ENCODE measurements at places on chromosomes 6 and 20.

DNA sequence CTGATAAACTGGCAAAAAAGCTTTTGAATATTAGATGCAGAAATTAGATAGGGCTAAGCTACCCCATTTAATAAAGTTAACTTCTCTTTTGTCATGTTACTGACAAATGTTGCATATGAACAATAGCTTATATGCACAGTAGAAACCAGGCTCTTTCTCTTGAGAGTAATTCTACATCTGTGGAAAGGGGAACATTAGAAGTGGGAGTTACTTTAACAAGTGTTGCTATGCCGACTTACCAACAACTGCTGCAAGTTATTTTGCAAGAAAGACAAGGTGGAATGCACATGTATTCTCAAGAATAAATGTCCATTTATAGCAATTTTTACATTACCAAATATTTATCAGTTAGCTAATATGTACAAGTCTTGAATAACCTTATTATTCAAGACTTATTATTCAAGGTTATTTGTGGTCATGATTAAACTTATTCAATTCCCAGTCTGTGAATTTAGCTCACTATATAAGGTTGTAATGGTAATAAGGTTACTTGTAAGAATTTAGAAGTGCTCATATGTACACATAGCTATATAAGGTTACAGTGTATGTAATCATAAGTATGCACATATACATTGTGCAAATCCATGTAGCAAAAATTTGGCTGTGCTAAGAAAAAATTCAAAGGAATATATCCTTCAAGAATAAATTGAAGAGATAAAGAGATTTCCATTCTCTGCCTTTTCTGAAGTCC, 38.3 kb downstream of the ADGRG6 start:
- H3K4me1 ChIP-seq, result peaks cover 19% of the 10 kb centered on the region
- H3K36me3 ChIP-seq, result no peaks in the 10 kb centered on the region
- DNase-seq, result no peak
- H3K27ac ChIP-seq, result no peak overlapping the region
- no peaks in the 10 kb centered on the region for H3K27me3 ChIP-seq

GRCh38 chr6:47072667-47073066, 30.5 kb upstream of the ADGRF1 start:
- no peak for DNase-seq
- no peaks in the 10 kb centered on the region for H3K27me3 ChIP-seq
- no peak overlapping the region for H3K4me3 ChIP-seq

DNA sequence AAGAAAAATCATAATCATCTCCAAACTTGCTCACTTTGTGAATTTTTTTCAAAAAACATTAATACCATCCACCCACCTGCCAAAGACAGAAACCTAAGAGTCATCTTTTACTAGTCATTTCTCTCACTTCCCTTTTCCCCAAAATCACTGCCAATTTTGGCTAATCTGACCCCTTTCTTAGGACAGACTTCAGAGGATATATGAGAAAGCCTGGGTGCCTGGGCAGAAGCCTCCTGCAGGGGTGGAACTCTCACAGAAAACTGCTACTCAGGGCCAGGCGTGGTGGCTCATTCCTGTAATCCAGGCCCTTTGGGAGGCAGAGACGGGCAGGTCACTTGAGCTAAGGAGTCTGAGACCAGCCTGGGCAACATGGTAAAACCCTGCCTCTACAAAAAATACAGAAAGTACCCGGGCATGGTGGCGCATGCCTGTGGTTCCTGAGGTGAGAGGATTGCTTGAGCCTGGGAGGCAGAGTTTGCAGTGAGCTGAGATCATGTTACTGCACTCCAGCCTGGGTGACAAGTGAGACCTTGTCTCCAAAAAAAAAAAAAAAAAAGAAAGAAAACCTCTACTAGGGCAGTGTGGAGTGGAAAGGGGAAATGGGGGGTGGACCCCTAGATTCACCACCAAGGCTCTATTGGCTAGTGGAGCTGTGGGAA, 3.8 kb downstream of the DEK start:
- no peaks in the 10 kb centered on the region for H3K27me3 ChIP-seq
- peaks cover 61% of the 10 kb centered on the region for H3K36me3 ChIP-seq

DNA sequence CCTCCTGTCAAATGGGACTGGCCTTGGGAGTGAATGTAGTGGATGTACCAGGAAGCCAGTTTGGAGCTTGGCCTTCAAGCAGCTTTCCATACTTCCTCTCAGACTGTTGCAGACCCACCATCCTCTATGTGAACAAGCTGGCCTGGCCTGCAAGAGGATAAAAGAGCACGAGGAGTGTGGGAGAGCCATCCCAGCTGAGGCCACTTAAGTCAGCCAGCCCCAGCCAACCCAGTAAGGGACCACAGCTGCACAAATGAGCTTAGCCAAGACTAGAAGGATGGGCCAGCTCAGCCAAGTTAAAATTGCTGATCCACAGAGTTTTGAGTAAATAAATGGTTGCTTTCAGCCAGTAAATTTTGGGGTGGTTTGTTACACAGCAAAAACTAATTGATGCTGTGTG, 156.9 kb upstream of the SOX4 start:
- H3K36me3 ChIP-seq, result no peaks in the 10 kb centered on the region
- no peak overlapping the region for H3K4me3 ChIP-seq
- no peaks in the 10 kb centered on the region for H3K27me3 ChIP-seq
- DNase-seq, result no peak
- H3K4me1 ChIP-seq, result peaks cover 18% of the 10 kb centered on the region

- H3K27me3 ChIP-seq, result peaks cover 73% of the 10 kb centered on the region
- no peak overlapping the region for H3K4me3 ChIP-seq
- no peak for DNase-seq
- H3K4me1 ChIP-seq, result peaks cover 46% of the 10 kb centered on the region
Measured at GRCh38 chr6:133245422-133245903, 4.3 kb downstream of the EYA4 start.

- peaks cover 9% of the 10 kb centered on the region for H3K36me3 ChIP-seq
- no peak overlapping the region for H3K27ac ChIP-seq
- H3K4me1 ChIP-seq, result peaks cover 15% of the 10 kb centered on the region
- no peak overlapping the region for H3K4me3 ChIP-seq
- DNase-seq, result no peak
Measured at GRCh38 chr20:60100780-60101179, 142.6 kb downstream of the CDH26 start.

DNA sequence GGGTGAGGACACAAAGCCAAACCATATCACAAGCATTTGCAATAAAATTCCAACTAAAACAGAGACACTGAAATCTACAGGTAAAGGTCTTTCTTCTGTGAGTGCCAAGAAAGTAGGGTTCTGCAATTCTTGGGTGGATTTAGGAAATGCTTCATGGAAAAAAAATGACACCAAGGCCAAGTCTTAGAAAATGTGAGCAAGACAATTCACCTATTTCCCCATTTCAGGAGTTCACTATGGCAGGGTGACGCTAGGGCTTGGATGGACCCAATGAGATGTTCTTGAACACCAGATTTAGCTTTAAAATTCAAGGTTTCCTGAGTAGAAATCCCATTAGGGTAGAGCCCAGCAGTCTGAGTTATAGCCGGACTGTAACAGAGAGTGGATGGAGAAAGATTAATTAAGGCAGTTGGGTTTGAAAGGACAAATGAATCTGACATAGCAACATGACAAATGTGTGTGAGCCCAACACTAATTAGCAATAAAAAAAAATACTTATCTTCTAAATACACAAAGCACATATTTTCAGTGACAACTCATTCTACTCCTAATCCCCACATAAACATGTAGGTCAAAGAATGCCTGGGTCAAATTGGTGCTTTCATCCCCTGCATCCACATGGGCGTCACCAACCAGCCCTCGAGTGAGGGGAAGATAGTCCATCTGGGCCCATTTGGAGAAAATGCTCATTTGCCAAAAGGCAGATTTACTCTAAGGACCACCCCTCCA, 180.4 kb upstream of the JARID2 start:
- no peak for DNase-seq
- no peaks in the 10 kb centered on the region for H3K27me3 ChIP-seq
- peaks cover 41% of the 10 kb centered on the region for H3K4me1 ChIP-seq
- 0 out of 2 replicates have a peak, but pooled peaks cover 3% of the 10 kb centered on the region for H3K36me3 ChIP-seq

- H3K27me3 ChIP-seq, result peaks cover 17% of the 10 kb centered on the region
- peaks cover 3% of the 10 kb centered on the region for H3K36me3 ChIP-seq
Measured at GRCh38 chr6:5866547-5867051, 140.1 kb downstream of the NRN1 start.

- no peaks in the 10 kb centered on the region for H3K27me3 ChIP-seq
- H3K27ac ChIP-seq, result no peak overlapping the region
- H3K4me3 ChIP-seq, result no peak overlapping the region
- H3K36me3 ChIP-seq, result peaks cover 6% of the 10 kb centered on the region
Measured at GRCh38 chr6:61894536-61894935, 391.5 kb downstream of the KHDRBS2 start.

DNA sequence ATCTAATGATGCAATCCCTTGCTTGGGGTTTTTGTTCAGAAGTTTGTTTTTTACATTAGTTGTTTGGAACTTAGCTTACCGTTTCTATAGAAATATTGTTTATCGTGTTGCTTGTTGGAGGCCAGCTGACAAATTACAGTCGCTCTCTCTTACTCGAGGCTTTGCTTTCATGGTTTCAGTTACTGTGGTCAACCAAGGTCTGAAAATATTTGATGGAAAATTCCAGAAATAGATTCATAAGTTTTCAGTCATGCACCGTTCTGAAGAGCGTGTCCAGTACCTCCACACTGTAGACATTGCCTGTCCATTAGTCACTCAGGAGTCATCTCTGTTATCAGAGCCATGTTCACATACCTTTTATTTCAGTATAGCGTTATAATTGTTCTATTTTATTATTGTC, 47.9 kb downstream of the DEK start:
- no peak overlapping the region for H3K27ac ChIP-seq
- H3K4me1 ChIP-seq, result peaks cover 5% of the 10 kb centered on the region
- no peak overlapping the region for H3K4me3 ChIP-seq
- no peak for DNase-seq
- peaks cover 25% of the 10 kb centered on the region for H3K36me3 ChIP-seq
- no peaks in the 10 kb centered on the region for H3K27me3 ChIP-seq

- no peaks in the 10 kb centered on the region for H3K27me3 ChIP-seq
- H3K4me1 ChIP-seq, result no peaks in the 10 kb centered on the region
- no peak overlapping the region for H3K4me3 ChIP-seq
- no peak overlapping the region for H3K27ac ChIP-seq
- peaks cover 44% of the 10 kb centered on the region for H3K36me3 ChIP-seq
Measured at GRCh38 chr20:56483970-56484369, 15.5 kb downstream of the RTF2 start.

DNA sequence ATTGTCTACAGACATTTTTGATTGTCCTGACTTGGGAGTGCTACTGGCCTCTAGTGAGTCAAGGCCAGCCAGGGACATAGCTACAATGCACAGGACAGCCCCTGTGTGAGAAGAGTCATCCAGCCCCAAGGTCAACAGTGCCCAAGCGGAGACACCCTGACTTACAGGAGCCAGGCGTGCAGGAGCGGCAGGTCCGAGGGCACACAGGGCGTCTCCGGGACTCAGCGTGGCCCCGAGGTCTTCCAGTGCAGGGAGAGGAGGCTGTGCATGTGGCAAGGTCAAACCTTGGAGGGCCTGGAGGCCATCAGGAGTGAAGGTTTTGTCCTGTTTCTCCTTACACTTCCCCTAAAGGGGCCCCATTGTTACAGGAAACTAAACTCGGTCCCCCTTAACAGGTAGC, 41.3 kb upstream of the QKI start:
- H3K36me3 ChIP-seq, result no peaks in the 10 kb centered on the region
- peaks cover 4% of the 10 kb centered on the region for H3K4me1 ChIP-seq
- DNase-seq, result no peak
- H3K27me3 ChIP-seq, result no peaks in the 10 kb centered on the region
- no peak overlapping the region for H3K4me3 ChIP-seq

DNA sequence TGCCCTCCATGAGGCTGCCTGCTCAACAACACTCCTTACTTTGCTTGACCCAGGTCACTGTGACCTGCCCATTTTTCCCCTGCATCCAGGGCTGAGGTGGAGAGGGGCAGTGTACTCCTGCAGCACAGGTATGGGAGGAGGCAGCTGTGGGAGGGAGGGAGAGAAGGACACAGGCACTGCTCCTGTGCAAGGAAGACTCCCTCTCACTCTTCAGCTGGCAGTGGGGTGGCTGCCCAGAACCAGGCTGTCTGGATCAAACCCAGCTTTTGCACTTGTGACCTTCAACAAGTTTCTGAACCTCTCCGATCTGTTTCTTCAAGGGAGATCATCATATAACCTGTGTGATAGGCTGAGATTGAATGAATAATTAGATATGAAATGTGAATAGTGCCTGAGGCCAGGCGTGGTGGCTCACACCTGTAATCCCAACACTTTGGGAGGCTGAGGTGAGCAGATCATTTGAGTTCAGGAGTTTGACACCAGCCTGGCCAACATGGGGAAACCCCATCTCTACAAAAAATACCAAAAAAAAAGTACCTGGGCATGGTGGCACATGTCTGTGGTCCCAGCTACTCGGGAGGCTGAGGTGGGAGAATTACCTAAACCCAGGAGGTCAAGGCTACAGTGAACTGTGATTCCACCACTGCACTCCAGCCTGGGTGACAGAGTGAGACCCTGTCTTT, 14.1 kb downstream of the TGIF2 start:
- H3K4me1 ChIP-seq, result peaks cover 62% of the 10 kb centered on the region
- no peak overlapping the region for H3K4me3 ChIP-seq
- H3K27ac ChIP-seq, result peak overlapping the region; percentile 60
- no peak for DNase-seq

DNA sequence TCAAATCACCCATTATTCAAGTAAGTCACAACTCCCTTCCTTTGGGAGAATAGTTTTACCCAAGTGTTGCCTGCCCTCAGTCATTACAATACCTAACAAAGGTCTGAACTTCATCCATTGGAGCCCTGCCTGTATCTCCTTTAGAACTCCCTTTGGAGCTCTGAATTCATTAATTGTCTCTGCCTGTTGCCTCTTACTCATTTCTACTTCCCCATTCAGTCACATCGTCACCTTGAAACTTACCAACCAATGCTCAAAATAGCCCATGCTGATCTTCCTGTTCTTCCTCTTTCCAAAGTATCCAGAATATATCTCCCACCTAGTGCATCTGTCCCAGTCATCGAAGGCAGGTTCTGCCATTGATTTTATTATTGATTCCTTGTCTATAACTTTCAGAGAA, 120.7 kb upstream of the ADGRF1 start:
- DNase-seq, result no peak
- H3K27me3 ChIP-seq, result no peaks in the 10 kb centered on the region
- no peak overlapping the region for H3K4me3 ChIP-seq
- no peaks in the 10 kb centered on the region for H3K36me3 ChIP-seq

- DNase-seq, result no peak
- no peak overlapping the region for H3K27ac ChIP-seq
- H3K27me3 ChIP-seq, result no peaks in the 10 kb centered on the region
- peaks cover 13% of the 10 kb centered on the region for H3K36me3 ChIP-seq
- no peaks in the 10 kb centered on the region for H3K4me1 ChIP-seq
Measured at GRCh38 chr6:47380251-47380650, 70.5 kb upstream of the TNFRSF21 start.

DNA sequence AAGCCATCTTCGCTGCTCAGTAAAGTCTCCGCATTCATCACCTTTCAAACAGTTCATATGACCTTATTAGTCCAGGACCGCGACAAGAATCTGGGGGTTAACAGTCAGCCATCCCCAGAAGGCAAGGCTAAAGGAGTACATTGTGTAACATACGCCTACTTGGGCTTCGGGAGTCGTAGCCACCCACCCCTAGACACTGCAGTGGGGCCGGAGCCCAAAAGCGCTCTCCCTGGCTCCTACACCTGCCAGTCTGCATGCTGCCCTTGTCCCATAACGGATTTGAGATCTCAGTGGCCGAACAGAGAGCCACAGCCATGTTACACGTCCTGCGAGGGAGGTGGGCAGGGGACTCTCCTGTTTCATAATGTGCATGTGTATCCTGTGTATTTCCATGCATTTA, 1405.5 kb downstream of the GRIK2 start:
- no peaks in the 10 kb centered on the region for H3K27me3 ChIP-seq
- peaks cover 3% of the 10 kb centered on the region for H3K4me1 ChIP-seq
- no peak overlapping the region for H3K27ac ChIP-seq
- H3K4me3 ChIP-seq, result peak overlapping the region; percentile 88

- no peak overlapping the region for H3K27ac ChIP-seq
- H3K4me1 ChIP-seq, result no peaks in the 10 kb centered on the region
- peaks cover 6% of the 10 kb centered on the region for H3K36me3 ChIP-seq
Measured at GRCh38 chr20:61874421-61875068, 191.1 kb downstream of the TAF4 start.
